ENCODE measurements at places on chromosomes 5 and 9.

DNA sequence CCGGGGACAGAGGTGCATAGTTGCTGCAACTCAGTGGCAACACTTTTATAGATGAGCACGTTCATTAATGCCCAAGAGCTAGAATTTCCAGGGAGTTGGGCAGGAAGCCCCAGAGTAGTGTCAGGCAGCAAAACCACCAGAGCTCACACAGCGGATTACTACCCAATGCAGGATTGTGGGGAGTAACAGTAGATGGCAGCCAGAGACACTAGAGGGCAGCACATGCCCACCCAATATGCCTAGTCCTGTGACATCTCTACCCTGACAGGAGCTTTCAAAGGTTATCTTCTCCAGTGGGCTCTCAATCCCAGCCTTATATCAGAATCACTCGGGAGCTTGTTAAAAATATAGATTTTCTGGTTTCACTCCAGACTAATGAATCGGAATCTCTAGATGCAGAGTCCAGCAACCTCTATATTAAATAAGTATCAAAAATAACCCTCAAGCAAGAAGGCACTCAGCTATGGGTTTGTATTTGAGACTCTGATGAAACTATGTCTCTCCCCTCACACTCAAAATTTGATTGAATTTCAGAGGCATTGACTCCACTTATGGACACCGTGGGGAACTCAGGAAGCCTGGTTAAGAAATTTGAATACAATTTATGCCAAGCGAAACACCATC is 58.4 kb upstream of the PHF24 start:
- peak; percentile 85 for DNase-seq

- DNase-seq: no peak
These were observed 6.4 kb upstream of the ABLIM3 start for GRCh38 chr5:149134778-149135500.

DNA sequence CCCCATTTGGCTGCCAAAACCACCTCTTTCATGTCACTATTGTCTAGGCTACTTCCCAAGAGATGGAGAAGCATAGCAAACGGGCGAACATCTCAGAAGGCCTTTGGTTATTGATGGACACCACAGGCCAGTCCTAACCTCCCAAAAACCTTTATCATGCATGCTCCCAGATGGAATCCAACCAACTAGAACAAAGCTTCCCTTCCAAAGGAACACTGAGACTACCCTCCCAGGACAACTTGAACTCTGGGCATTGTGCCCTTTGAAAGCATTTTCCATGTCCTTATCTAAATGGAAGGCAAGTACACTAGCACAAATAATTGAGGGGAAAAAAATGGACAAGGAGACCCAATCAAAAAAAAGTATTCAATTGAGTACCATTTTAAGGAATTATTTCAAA is 65.6 kb downstream of the SPOCK1 start:
- no peak for DNase-seq

- DNase-seq: no peak
These were observed 40.0 kb downstream of the PSD2 start for GRCh38 chr5:139835656-139836055.

GRCh38 chr5:141508798-141509611 is 20.1 kb downstream of the PCDHGC5 start:
- DNase-seq: no peak

- DNase-seq: no peak
These were observed 339.7 kb downstream of the RAB3C start for GRCh38 chr5:58922461-58923171.

DNA sequence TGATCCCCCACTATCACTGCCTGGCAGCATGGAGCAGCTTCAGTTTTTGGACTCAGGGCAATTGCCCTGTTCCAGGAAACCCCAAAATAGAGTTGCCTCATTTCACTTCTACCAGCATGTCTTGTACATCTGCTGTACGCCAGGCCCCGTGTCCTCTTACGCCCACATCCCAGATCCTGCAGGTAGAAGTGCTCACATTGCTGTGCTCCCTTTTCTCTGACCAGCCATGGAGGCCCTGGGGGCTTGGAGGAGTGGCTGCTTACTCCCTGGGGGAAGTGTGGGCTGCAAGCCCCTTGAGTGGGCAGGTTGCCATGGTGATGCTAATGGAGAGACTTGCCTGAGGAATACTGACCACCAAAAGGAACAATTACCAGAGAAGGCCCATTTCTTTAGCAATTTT is 55.6 kb upstream of the KCNIP1 start:
- DNase-seq: no peak

DNA sequence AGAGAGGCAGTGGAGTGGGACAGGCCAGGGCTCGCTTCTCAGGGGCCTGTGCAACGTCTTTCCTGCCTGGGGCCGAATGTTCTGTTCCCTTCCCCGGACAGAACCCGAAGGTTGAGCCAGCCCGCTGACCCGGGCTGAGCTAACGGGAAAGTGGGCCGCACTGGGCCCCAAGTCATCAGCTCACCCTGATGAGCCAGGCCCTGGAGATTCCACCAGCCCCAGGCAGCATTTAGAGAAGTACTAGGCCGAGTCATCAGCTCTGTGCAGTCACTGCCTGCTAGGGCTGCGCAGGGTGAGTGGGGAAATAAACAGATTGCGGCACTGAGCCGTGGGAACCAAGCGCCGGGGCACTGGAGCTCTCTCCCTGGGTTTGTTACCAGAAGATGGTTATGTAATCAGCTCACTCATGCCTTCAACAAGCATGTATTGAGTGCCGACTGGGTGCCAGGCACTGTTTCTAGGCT is 29.1 kb upstream of the DUSP1 start:
- no peak for DNase-seq

- peak; percentile 78 for DNase-seq
These were observed 505 bp downstream of the SPTAN1 start for GRCh38 chr9:128552744-128553440.

DNA sequence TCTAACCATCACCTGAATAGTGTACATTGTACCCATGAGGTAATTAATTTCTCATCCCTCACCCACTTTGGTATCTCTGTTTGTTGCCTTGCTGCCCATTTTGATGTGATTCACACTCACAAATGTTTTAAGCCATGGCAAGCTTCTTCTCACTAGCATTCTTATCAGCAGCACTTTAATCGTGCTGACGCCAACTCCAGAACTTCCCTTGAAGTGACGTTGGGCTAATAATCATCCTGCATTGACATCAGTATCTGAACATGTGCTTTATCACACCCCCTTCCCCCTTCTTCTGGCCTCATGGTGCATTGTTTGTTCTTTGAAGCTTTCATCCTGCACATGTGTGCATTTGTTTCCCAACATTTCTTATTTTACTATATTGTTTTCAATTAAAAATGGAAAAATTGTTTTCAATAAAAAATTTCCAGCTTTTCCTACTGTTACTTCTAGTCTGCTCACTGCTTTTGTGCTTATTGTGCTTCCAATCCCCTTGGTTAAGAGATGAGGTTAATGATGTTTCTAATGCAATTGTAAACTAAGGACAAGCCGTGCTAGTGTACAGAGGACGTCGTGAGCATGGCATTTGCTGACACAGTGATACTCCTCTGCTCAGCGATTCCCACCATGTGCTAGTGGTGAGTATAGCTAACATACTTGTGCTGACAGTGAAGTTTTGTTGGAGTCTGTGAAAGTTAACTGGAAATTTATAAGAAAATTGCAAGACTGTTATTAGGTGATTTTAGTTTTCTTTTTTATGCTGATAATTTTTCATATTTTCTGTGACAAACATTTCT is 238.5 kb downstream of the KDM4C start:
- no peak for DNase-seq

DNA sequence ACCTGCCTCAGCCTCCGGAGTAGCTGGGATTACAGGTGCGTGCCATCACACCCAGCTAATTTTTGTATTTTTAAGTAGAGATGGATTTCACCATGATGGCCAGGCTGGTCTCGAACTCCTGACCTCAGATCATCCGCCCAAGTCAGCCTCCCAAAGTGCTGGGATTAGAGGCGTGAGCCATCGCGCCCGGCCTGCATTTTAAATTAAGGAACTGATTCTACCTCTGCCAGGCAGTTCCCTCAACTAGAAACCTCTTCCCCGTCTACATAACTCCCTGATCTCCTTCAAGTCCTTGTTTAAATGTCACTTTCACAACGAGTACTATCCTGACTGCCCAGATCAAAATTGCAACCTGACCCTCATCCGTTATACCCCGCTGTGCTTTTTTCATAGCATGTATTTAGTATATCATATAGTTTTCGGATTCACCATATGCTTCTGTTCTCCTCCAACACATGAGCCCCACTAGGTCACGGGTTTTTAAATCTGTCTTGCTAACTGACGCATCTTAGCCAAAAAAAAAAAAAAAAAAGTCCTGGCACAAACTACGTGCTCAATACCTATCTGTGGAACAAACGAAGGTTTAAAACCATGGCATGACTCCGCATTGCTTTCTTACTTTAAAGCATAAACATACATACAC is 858 bp upstream of the SOWAHA start:
- DNase-seq: no peak

- DNase-seq: no peak
These were observed 184.4 kb downstream of the SAXO1 start for GRCh38 chr9:18848657-18849056.

- no peak for DNase-seq
These were observed 118.6 kb downstream of the MAT2B start for GRCh38 chr5:163623986-163624385.

DNA sequence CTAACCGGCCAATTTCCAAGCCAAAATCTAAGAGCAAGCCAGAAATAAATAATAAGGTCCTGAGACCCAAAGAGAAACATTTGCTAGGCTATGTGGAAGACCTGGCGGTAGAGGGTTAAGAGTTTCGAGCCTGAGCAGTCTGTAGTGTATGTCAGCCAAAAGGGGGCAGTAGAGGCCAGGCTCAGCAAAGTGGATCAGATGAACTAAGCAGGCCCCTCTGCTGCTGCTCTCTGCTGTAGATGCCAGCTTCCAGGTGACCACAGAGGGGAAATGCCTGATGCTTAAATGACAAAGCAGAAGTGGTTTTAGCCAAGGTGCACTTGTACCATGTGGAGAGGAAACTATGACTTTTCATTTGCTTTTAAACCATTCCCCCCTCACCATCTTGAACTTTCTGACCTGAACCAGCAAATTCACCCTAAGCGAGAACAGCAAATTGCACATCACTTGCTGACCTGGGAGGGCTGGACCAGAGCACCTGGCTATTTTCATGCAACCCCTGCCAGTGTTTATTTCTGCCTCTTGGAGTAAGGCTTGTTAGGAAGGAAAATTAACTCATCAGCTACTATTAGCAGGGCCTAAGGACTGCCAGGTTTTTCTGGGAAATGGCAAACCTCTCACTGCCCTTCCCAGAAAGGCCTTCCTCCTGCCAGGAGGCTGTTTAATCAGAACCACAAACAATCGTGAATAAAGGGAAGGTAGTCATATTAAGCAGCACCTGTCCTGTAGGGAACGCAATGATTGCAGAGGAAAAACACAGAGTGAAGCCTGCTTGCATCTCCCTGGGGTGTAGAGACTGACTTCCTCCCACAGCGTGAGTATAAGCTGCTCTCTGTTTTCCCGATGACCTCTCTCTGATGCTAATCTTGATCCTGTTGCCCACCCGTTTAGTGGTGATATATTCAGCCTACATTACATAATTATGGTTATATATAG is 818.2 kb downstream of the TLR4 start:
- no peak for DNase-seq

- no peak for DNase-seq
These were observed 1879.3 kb upstream of the WWC1 start for GRCh38 chr5:166412191-166412590.
